Urinary bladder (tissue), 4 donors: ENCODE measurements at places on chromosomes 7 and 10. TPM values are rescaled to one million over a fixed set of nuclear protein-coding genes. Genes with fewer than 3 reads are reported as not detected.

DNA sequence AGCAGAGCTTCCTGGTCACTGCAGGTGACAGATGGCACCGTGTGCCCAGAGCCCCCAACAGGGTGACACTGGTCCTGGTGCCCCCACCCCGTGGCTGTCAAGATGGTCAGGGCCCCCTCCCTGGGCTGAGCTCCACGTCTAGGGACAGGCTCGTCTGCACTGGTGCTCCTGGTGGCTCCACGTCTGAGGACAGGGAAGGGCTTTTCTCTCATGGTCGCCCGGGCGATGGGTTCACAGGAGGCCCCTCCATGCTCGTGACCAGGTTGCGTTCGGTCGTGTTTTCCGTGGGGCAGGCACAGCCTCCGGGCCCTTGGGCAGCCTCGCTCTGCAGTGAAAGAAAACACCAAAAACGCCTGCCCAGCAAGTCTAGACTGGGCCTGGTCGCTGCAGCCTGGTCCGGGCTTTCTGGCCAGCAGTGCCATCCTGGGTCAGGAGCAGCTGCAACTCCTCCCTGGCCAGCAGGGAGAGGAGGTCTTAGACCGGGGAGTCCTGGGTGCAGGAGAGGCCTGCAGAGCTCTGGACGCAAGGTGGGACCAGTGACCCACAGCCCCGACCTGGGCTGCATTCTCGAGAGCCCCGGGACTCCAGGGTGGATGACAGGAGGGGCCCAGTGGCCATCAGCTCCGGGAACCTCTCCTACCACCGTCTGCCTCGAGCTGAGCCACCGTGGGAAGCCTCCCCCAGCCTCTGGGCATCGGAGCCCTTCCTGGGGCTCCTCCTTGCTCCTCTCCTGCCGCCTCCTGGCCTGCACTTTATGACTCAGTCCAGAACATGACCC, 27.9 kb upstream of the UTF1 start:
- no peak for DNase-seq

DNA sequence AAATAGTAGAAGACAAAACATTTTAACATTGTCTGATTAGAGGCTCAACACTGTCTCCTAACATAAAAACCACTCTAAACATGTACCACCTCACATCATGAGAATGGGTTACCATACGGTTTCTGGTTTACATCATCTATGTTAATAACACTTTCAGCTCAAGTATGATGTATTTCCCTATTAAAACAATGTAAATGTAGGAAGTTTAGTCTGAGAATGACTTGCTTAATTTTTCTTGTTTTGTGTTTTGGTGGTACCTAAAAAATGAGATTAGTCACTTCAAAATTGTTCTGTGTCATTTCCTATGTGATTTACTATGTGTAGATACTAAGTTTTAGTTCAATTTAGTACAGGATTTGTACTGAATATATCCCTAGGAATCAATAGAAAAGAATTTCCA, 195.8 kb upstream of the SEMA3C start:
- no peak for DNase-seq

DNA sequence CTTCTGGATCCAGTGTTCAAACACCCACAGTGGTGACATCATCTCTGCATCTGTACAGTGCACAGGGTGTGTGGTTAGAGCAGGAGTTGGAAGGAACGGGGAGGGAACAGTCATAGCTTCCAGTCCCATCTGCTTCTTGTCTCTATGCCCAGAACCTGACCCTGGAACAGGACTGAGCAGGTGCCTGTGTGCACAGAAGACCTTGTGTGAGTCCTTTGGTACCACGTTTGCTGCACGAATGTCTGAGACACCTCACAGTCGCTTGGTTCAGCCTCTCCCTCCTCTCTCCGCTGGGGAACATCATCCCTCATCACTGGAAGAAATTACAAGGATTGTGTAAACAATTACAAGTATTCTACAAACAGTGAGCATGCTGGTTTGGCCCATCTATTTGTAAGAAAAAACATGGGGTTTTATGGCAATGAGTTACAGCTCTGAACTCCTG, 243.0 kb upstream of the KLF6 start:
- DNase-seq: no peak

Gene OAT
- 95.5 TPM for polyA plus RNA-seq

DNA sequence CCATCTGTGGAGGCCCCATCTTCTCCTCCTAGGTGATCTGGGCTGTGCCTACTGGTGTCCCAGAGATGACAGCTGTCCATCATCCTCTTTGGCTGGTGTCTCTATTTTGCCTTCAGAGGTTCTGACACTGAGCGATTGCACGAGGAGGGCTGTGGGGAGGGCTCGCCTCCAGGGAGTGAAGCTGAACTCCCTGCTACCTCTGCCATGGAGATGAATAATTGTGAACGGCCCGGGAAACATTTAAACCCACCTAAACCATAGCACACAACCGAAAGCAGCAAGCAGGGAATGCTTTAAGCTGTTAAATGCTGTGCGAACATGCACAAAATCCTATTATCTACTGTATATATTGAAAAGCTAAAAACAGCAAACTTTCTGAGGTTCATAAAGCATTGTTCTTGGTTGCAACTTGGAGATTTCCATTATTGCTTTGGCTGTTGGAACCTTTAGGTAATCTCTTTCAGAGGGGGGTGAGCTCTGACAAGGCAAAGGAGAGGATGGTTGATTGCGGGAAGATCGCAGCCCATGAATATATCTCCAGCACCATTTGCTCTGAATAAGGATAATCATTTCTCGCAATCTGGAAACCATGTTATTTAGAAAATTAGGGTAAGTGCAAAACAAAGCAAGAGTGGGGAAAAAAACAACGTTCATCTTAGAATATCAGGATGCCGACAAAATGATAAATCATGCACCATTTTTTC, 507.6 kb downstream of the GALNT17 start:
- DNase-seq: no peak

Gene FASTK
- 87.8 TPM for polyA plus RNA-seq

DNA sequence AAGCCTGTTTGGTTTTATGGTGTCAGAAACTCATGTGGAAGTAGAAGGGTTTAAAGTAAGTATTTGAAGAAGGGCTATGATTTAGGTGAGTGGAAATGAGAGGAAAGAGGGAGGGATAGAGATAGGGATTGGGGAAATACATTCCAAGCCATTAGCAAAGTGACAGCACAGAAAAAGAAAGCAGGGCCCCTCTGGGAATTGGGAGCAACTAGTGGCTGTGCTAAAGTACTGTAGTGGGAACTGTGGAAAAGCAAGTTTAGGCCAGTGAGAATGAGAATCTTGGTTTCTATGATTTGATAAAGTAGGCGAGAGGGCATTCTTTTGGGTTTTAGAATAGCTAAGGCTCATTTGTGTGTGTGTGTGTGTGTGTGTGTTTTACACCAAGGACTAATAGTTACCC, 5.0 kb downstream of the PRKG1 start:
- no peak for DNase-seq

GRCh38 chr7:96558530-96558929, 151.1 kb downstream of the SEM1 start:
- no peak for DNase-seq

- DNase-seq: no peak
Observed at GRCh38 chr7:94266238-94266644, 128.5 kb upstream of the COL1A2 start.

- no peak for DNase-seq
Observed at GRCh38 chr10:63192826-63193225, 59.7 kb downstream of the NRBF2 start.

GRCh38 chr10:60422809-60423208, 33.1 kb upstream of the ANK3 start:
- no peak for DNase-seq

GRCh38 chr10:132476146-132477065, 61.2 kb upstream of the INPP5A start:
- DNase-seq: no peak

- no peak for DNase-seq
Observed at GRCh38 chr7:17302575-17303142, 4.2 kb downstream of the AHR start.

Gene HOGA1
- polyA plus RNA-seq: 0.35 TPM

GRCh38 chr10:80272793-80273522, 16.5 kb downstream of the MAT1A start:
- DNase-seq: no peak

- no peak for DNase-seq
Observed at GRCh38 chr7:151503902-151504714, 15.6 kb downstream of the RHEB start.

GRCh38 chr7:106012935-106013439, 49.9 kb downstream of the CDHR3 start:
- DNase-seq: no peak

Gene ADAMTS14
- polyA plus RNA-seq: 0.46 TPM

- DNase-seq: no peak
Observed at GRCh38 chr10:98134117-98134430, 383 bp upstream of the R3HCC1L start.

DNA sequence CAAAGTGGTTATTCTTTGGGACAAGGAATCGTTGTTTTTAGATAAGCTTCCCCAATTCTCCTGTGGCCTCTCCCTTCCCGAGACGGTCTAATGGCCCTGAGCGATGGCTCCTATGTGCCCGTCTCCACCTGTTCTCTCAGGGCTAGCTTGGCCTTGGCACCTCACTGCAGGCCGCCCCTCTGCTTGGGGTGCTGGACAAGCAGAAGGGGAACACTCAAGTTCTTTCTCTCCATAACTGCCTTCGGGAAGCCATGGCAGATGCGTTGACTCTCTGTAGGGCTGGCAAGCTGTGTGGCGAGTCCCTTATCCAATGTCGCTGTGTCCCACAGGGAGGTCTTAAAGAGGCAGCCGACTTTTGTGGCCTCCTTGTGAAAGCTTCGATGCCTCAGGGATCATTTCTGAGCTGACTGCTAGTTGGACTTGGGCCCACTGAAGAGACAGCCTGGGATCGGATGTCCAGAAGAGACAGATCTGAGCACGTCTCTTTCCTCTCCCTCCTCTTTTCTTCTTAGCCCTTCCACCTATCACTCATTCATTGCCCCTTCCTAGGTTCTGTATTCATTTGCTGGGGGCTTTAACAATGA, 70.8 kb downstream of the GRK5 start:
- no peak for DNase-seq

DNA sequence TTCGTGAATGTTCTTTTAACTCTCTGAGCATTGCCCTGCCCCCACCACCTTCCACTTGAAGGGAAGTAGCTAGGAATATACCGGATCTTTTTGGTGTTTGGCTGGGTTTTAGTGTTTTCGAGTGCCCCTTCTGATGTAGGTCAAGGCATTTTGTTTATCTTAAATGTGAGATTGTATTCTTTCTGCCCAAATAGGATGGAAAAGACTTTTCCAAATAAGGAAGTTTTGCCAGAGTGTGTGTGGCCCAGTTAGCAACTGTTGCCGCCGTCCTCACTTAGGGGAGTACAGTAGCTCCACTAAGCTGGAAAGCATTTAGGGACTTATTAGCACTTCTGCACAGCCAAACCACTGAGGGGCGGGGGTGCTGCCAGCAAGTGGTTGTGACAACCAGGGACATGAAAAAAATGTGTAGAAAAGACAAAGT, 29.8 kb upstream of the VCL start:
- no peak for DNase-seq

- DNase-seq: no peak
Observed at GRCh38 chr10:115950320-115950719, 322.7 kb downstream of the GFRA1 start.

GRCh38 chr10:128712661-128713400, 586.6 kb upstream of the MKI67 start:
- DNase-seq: no peak

Gene TFPI2
- 5.5 TPM for polyA plus RNA-seq

Gene AGMO
- 0.58 TPM for polyA plus RNA-seq

Gene SFTPA1
- polyA plus RNA-seq: not detected

Gene MICALL2
- 40.0 TPM for polyA plus RNA-seq

DNA sequence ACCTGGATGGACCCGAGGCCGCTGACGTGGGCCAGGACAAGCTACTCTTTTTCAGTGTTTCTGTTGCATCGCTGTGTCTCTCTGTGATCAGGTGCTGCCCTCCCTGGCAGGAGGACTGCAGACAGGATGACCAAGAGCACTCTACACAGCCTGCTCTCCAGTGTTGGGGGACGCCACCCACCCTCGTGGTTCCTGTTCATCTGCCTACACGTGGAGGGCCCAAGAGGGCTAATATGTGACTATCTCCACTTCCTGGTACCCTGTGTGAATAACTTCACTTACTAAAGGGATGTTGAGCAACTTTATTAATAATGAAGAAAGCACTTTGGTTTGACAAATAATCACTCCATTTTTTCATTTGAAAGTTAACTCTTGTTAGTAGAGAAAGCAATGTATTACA, 101.3 kb downstream of the EGFR start:
- no peak for DNase-seq

DNA sequence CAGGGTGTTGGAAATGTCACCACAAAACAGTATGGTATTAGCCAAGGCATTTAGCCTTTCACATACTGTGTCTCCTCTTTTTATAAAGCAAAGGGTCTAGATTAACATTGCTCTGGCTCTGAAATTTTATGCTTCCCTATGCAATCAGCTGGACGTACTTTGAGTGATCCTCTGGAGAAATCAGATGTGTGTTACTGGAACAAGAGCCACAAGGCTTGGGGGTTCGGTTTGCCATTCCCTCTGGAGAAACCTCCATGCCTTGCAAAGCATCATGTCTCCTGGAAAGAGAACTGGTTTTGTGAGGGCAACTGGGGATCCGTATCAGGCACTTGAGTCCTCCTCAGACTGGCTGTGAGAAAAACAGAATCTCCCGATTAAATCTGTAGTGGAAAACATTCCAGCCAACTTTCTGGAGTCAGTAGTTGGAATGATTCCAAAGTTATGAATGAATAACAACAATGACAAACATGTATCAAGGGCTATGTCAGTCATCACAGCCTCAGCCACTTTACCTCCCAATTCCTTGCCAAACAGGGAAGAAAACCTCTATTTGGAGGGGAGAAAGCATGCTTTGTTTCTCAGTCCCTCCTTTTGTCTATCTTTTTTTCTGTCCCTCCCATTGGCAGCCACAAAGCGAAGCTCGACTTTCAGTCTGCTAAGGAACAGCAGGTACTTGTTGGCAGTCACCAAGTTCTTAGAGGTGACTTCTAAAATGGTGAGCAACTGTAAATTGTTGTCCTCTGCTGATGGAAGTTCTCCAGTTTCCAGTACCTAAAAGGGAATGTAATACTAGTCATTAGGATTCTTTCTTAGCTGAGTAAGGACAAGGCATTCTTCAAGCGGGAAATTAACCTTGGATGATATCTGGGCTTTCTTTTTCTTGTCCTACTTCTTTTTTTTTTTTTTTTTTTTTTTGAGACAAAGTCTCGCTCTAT, 864.8 kb upstream of the AUTS2 start:
- DNase-seq: no peak

GRCh38 chr10:104232613-104233102, 494 bp upstream of the CFAP43 start:
- DNase-seq: no peak

DNA sequence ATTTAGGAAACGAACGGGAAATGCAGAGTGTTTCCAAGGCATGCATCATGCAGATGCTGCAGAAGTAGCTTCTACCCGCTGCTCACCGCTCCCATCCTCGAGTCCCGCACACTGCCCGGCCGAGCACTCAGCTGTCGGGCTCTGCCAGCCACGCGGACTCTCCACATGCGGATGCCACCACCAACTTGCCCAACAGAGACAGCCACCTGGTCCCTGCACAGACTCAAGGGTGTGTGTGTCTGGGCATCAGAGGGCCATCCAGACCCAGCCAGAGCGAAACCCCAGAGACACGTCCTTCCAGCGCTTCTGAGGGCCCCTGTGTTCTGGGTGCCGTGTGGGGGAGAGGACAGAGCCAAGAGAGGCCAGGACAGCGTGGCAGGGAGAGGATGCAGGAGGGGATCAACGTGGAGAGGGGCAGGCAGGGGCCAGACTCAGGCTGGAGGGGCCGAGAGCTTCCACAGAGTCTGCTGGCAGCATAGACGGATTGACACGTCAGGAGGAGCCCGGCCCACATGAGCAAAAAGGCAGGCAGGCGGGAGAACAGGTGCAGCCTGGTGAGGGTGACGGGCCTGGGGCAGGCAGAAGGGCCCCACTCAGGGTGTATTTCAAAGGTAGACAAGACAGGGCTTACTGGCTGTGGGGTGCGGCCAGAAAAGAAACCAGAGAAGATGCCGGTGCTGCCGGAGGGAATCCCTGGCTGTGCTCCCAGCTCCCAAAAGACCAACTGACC, 18.3 kb downstream of the GPER1 start:
- no peak for DNase-seq
